Caco-2 (cell line): ENCODE measurements at places on chromosomes 11 and 22.

GRCh38 chr11:77418971-77419597 is 54.8 kb downstream of the PAK1 start:
- no peak for DNase-seq

- DNase-seq: no peak
These were observed 60.9 kb upstream of the BMAL1 start for GRCh38 chr11:13216711-13217075.

DNA sequence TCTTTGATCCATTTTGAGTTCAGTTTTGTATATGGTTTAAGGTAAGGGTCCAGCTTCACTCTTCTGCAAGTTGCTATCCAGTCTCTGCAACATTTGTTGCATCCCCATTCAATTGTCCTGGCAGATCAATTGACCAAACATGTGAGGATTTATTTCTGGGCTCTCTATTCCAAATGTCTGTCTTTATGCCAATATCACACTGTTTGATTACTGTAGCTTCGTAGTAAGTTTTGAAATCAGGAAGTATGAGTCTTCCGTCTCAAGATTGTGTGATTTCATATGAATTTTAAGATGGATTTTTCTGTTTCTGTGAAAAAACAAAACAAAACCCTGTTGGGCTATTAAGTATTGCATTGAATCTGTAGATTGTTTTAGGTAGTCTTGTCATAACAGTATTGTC is 17.0 kb downstream of the APLP2 start:
- DNase-seq: no peak

DNA sequence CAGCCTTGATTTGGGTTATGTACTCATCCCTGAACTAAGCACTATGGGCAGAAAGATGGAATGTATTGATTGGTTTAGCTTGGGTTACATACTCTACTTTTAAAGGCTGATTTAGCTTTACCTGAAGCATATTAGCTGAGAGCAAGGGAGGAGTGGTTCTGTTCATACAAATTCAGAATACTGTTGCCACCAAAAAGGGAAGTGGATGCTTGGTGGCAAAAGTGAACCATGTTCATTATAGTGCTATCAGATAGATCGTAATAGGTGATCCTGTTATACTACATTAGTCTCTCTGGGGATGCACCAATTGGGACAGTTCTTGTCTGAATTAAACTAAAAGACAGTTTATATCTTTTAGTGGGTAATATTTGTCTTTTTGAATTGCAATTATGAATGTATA is 44.5 kb upstream of the RRM1 start:
- DNase-seq: no peak

DNA sequence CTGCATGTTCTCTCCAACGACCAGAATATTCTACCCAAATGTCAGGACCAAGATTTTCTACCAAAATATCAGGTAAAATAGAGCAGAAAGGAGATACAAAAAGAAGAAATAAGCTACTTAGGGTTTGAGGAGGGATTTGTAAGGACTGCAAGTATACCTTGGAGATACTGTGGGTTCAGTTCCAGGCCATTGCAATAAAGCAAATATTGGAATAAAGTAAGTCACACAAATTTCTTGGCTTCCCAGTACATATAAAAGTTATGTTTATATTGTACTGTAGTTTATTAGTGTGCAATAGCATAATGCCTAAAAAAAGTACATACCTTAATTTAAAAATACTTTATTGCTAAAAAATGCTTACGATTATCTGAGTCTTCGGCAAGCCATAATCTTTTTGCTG is 34.1 kb downstream of the CCDC15 start:
- DNase-seq: no peak

GRCh38 chr22:16968218-16968595 is 39.8 kb downstream of the GAB4 start:
- no peak for DNase-seq

DNA sequence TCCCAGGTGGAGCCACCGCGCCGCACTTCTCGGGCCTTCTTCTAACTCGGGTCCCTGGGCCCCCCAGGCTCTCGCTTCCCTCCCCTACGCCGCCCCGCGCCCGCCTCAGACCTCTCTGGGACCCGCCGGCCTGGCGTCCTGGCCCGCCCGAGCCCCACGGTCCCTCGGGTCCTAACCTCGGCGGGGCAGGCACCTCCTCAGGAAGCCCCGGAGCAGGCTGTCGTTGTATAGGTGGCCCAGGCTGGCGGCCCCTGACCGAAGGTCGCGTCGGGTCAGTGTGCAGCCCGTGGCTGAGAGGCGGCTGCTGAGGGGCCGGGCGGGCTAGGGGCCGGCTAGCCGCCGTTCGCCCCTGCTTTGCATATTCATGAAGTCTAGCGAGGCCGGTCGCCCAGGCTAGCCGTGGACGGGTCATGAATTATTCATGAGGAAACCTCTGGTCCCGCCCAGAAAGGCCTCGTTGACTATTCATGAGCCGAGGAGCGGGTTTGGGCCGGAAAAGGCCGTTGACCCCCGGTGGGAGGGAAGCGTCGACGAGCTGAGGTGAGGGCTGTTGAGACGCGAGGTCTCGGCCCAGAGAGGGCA is at the start of gene HORMAD2:
TSS of gene HORMAD2 (plus strand) at position 513 of the 582 bp plus-strand sequence. CDS start 13,489 bp downstream, outside the sequence.
- no peak for DNase-seq

DNA sequence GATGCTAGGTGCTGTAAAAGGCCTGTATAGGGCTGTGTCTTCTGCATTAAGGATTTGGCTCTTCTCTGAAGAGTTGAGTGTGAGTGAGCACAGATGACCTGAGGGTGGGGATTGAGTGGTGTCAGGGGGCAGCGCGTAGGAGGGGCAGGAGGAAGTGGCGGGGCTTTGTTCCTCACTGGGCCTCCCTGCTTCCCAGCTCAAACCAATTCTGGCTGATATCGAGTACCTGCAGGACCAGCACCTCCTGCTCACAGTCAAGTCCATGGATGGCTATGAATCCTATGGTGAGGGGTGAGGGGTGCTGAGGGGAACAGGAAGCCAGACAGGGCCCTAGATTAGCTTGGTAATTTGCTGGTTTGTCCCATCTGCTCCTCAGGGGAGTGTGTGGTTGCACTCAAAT is 9.1 kb downstream of the PHOX2A start:
- no peak for DNase-seq

- DNase-seq: no peak
These were observed 38.4 kb downstream of the NF2 start for GRCh38 chr22:29641700-29642330.

DNA sequence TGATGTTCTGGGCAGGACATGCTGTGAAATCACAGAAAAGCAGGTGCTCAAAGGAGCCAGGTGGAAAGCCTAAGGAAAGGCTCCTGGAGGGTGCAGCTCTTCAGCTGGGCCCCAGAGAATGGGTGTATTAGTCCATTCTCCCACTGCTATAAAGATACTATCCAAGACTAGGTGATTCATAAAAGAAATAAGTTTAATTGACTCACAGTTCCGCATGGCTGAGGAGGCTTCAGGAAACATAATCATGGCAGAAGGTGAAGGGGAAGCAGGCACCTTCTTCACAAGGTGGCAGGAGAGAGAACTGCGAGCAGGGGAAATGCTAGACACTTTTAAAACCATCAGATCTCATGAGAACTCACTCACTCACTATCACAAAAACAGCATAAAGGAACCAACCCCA is 43.1 kb upstream of the DEUP1 start:
- no peak for DNase-seq

GRCh38 chr22:24129980-24130379 is 51.3 kb upstream of the SUSD2 start:
- DNase-seq: no peak

- no peak for DNase-seq
These were observed 14.1 kb upstream of the IL2RB start for GRCh38 chr22:37163575-37164504.

- DNase-seq: no peak
These were observed 67.0 kb downstream of the OR5AK2 start for GRCh38 chr11:57055744-57056143.

GRCh38 chr11:85558411-85558810 is 68.7 kb downstream of the DLG2 start:
- DNase-seq: no peak

DNA sequence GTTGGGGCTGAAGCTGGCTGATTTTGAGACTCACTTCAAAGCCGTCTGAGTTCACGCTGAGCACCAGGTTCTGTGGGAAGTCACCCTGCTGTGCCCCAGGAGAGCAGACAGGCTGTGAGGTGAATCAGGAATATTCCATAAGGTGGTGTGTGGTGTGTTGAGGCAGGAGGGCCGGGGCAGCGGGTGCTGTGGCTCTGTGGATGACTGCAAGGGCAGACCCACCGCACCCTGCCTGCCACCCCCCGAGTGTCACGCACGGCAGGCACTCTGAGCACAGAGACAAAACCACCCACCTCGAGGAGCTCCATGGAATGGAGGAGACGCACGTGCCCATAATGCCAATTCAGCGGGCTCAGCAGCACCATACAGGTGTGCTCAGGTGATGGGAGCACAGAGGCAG is 147.8 kb downstream of the PKNOX2 start:
- peak; percentile 30 for DNase-seq

- DNase-seq: peak; percentile 81
These were observed 2.2 kb upstream of the RPS19BP1 start for GRCh38 chr22:39534591-39535356.

DNA sequence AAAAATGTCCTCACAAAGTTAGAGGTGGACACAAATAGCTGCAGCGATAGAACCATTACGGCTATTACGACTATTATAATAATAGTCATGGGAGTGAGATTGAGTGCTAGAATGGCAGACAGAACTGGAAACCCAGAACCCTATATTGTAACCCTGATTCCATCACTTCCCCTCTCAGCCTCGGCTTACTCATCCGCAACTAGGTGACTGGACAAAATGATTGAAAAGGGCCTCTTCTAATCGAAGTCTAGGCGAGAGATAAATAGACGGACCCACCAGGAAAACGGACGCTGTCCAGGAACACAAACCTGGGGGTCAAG is 629 bp downstream of the PSMA1 start:
- no peak for DNase-seq

DNA sequence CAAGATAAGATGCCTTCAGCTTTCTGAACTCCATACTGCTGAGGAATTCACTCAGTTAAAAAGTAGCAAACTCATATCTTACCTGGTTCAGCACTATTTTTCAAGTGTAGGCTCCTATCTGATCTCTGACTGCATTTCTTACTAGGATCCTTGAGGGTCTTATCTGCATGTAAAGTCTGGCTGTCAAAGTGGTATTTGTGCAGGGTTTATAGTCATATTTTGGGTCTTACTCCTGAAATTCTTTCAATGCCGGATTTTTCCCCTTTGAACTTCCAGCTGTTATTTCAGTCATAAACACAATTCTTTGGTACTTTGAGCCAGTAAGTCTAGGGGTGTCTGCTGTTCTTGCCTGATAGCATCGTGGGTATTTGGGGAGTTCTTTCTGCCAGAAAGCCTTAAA is 25.3 kb upstream of the NOX4 start:
- DNase-seq: no peak

DNA sequence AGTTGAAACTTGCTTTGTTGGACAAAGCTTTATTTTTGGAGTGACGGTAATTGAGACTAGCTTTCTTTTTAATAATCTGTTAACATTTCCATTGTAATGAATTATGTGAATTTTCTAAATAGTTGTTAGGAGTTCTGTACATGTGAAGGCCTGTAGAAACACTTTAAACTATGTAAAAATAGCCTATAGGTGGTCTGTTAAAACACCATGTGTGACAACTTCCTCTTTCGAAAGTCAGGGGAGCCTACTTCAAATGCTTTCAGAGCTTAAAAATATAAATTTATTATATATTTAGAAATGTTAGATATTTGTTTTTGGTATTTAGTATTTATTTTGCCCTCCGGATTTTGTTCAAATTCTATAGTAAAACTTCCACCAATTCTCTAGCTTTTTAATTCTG is 28.7 kb downstream of the DDIAS start:
- no peak for DNase-seq

- DNase-seq: no peak
These were observed 18.6 kb upstream of the ARAP1 start for GRCh38 chr11:72770799-72771198.

- DNase-seq: no peak
These were observed 3.3 kb upstream of the SHISA8 start for GRCh38 chr22:41917903-41918791.

- DNase-seq: no peak
These were observed 38.4 kb upstream of the THY1 start for GRCh38 chr11:119461229-119461963.

DNA sequence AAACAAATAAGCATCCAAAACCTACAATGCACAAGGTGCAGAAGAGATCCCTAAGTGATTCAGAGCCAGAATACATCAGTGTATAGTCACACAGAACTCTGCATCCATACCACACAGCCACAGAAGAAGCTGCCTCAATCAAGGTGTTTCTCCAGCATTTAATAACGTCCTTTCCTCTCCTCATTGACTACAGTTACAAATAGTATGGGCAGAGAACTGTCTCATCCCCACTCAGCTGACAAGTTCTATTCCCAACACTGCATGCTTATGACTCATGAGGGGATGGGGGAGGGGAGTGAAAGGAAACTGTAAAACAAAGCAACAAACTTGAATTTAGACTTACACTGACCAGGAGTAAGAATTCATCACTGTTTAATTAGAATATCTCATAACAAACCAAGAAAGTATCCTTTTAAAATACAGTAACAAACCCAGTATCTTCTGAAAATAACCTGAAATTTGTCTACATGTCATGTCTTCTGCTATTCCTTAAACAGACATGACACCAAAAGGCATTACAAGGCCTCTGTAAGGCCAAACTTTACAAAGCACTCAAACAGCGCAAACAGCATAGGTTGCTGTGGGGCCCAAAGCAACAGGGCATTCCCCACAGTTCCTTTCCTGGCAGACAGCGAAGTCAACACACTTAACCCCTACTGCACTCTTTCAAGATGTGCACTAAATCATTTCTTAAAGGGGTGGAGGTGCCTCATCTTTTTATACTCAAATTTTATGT is 29.3 kb downstream of the CELF1 start:
- peak; percentile 19 for DNase-seq

GRCh38 chr11:124534051-124534450 is 9.4 kb downstream of the OR8B12 start:
- DNase-seq: no peak

- no peak for DNase-seq
These were observed 660.1 kb downstream of the OPCML start for GRCh38 chr11:132872211-132872610.

DNA sequence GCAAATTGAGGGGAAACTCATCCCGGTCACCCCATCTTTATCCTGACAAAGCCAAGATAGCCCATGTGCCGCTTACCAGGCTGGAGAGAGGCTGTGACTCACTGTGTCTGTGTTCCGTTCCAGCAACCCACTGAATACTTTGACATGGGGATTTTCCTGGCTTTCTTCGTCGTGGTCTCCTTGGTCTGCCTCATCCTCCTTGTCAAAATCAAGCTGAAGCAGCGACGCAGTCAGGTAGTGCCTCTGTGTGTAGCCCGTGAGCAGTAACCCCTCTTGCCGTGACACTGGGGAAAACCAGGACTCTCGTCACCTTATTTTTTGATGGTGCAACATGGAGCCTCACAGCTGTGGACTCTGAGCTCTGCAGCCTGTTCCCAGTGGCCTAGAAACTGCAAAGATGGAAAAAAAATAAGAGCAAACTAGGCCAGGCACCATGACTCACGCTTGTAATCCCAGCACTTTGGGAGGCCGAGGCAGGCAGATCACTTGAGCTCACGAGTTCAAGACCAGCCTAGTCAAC is 16.9 kb downstream of the C22orf31 start:
- no peak for DNase-seq

- DNase-seq: no peak
These were observed 1.5 kb upstream of the SLC7A4 start for GRCh38 chr22:21033895-21034294.
